ENCODE measurements at places on chromosomes 5 and 9.

GRCh38 chr9:16715404-16715803 is 155.1 kb downstream of the BNC2 start:
- no peak for DNase-seq

GRCh38 chr5:74540622-74541021 is 99.9 kb downstream of the ENC1 start:
- DNase-seq: no peak

GRCh38 chr9:112562235-112562958 is 75.8 kb downstream of the KIAA1958 start:
- no peak for DNase-seq

DNA sequence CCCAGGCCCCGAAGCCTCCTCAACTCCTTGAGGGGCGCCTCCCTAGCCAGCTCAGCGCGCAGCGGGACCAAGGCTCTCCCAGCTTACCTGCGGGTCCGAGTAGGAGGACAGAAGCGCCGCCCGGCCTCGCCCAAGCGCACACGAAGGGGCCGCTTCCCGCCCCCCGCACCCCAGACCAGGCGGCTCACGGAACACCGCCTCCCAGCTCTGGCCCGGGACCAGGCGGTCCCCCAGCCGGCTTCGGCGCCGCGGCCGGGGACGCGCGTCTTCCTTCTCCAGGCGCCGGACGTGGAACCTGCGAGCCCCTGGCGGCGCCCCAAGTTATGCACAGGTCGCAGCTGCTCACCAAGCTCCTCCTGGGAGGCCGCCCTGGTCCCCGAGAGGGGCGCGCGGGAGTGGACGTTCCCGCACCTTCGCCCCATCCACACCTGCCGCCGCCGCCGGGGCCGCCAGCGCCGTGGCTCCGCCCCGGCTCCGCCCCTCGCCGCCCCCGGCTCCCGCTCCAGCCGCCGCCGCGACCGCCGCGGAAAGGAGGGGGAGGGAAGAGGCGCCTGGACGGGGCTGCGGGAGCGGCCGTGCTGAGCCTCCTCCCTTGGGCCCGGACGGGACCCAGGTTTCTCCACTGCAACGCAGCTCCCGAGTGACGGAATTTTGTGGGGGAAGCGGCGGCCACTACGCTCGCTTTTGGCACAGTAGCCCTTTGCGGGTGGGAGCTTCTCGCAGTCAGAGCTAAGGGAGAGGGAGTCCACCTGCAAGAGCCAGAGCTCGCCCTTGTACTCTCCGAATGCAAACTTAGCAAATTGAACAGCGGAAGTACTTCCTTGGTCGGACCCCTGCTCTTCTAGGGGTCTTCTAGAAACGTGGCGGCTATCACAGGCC is 77.5 kb upstream of the IFNE start:
- DNase-seq: peak; percentile 53

DNA sequence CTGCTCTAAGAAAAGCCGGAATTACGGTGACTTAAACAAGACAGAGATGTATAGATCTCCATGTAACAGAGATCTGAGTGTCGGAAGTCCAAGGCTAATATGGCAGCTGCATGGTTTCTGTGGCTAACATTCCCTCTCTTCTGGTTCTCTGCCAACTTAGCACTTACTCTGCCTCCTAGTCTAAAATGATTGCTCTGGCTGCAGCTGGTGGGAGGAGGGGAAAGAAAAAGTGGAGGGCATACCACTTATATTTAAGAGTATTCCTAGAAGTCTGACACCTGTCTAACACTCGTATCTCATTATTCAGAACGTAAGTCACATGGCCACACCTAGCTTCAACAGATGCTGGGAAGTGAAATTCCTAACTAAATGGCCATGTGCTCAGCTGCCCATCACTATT is 551.5 kb upstream of the TLE4 start:
- no peak for DNase-seq

DNA sequence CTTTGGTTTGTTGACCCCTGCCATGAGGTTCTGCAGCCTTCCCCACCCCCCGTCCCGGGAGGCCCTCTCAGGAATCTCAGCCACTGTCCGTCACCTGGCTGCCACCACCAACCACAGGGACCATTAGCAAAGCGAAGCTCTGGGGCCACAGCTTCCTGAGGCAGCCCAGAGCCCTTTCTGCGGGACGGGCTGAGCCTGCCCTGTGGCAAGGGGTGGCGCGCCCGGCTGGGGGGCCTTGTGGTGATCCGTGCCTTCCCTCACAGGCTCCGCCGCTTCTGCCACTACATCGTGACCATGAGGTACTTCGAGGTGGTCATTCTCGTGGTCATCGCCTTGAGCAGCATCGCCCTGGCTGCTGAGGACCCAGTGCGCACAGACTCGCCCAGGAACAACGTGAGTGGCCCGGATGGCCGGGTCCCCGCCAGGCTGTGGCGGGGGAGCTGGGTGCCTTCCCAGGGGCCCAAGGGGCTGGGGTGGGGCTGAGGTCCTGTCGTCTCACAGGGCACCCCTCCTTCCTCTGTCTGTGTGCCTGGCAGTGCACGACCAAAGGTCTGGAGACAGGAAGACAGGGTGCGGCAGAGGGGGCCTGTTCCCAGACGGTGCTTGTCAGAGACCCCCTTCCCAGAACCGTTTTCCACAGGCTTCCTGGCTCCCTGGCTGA is 169.2 kb downstream of the CACNA1B start:
- no peak for DNase-seq

DNA sequence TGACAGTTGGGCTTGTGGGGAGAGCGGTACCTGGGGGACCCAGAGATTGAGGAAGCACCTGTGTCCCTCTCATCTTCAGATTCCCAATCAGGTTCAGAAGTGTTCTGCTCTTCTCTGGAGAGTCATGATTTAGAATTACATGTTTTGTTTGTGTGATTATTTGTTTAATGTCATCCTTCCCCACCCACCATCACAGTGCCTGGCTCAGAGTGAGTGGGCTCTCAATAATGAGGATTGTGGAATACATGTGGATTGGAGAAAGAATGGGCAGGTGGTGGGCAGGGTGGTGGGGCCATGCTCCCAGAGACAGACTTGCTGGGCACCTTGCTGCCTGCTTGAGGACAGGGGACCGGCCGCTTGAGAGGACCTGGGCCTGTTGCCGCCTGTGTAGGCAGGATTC is 88.0 kb downstream of the PPARGC1B start:
- no peak for DNase-seq

- no peak for DNase-seq
Measured at GRCh38 chr9:34049630-34050384, 1.1 kb upstream of the UBAP2 start.

DNA sequence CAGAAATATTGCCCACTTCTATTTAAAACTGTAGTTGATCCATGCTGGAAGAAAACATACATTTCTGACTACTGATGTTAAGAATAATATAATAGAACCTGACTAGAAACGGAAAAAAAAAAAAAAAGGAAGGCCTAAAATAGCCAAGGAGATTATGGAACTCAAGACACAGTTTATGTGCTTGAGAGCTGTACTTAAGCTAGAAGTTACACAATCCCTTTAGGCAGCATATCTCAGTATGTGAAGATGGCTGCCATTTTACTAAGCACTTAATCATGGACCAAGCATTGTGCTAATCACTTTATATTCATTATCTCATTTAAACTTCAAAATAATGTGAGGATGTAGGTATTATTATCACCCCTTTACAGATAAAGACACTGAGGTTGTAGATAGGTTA is 73.0 kb upstream of the NR4A3 start:
- no peak for DNase-seq

DNA sequence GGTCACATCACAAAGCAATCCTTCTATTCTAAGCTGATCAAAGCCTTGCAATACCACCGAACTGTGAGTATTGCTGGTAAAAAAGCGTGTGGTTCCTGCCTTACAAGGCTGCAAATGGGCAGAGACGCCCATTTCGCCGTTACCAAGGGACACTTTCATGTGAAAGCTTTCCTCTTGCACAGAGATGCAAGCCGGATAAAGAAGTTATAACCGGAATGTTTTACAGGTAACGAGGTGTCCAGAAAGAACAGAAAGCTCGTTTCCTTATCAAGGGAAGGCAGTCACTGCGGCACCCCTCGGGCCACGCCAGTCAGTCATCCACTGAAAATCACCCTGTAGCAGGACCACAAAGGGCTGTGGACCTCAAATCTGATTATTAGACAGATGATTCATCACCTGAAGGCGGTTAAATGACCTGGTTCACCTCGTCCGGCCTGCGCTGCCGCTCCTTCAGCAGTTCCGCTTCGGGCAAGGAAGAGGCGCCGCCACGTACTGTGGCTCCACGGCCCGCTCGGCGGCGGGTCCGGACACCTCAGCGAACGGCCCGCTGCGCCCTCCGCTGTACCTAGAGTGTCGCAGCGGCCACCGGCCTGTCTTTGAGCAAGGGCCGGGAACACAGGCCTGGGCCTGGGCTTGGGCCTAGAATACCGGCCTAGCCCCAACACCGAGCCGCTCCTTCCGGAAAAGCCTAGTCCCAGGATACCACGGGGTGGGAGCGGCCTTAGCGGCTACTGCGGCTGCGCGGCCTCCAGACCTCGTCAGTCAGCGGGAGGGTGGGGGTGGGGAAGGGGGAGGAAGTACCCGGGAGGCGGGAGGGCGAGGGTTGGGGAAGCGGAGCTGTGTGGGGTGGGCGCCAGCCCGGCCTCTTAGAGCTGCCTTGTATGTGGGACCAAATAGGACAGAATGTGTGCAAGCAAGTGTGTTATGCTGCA is at the start of gene KLHL9:
Gene KLHL9, minus strand, starts transcription at position 704 of the 932 bp plus-strand sequence. Its CDS starts 545 bp downstream, at position 159.
- DNase-seq: peak; percentile 89

GRCh38 chr5:62737766-62738165 is 159.1 kb downstream of the LRRC70 start:
- DNase-seq: no peak

DNA sequence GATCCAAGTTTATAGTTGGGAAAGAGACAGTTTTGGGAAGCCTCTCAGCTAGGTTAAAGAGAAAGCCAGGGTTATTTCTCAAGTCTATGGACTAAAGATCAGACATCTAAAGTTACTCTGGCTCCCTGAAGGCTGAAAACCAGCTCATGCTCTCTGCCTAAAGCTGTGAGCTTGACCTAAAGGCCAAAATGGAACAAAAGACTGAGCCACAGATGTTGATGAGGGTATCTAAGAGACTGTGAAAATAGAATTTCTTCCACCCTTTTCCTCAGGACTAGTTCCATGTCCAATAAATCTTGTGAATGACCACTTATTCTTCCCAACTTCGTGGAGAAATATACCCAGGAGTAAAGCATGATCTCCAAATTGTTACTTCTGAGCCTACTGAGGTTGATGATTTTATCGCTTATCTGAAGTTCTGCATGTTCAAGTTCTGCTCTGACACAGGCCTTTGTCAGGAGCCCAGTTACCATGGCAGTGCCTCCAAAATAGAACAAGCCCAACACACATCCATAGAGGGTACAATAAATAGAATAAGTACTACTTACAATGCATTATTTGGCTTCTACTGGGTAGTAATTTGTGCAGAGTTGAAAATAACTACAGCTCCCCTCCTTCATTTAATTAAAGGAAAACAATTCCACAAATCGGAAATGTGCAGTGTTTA is 373.6 kb downstream of the NTRK2 start:
- DNase-seq: no peak

GRCh38 chr9:38683336-38683735 is 36.6 kb downstream of the FAM240B start:
- DNase-seq: no peak

DNA sequence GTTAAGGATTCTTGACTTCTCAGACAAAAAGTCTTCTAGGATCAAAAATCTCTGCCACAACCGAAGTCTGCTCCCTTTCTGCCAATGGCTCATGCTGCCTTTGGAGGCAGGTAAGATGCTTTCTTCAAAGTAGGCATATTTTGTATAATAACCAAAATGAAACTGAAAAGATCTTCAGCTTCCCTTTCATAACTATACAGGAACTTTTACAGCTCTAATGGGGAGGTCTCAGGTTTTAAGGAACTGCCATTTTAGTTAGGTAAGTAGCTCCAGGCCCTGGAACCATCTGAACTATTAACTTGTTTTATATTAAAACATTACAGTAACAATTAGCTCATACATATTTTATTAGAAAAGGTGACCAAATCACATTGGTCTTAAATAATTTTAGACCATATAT is 110.9 kb upstream of the FREM1 start:
- no peak for DNase-seq

- no peak for DNase-seq
Measured at GRCh38 chr5:96733771-96734500, 71.8 kb downstream of the CAST start.

DNA sequence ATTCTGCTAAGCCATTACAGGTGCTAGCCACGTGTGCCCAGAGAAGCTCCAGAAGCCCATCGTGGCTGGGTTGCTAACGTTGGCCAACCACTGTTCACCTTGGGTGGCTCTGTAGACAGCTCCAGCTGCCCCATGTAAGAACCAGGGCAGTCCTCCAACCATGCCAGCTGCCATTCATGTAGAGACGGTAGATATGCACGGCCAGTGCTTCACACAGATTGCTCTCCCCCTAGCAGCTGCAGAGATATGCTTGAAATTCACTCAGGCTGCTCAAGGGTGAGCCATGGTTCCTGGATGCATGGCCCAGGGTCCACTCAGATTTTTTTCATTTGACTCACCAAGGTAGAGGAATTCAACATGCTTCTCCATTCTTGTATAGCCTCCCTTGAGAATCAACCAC is 31.0 kb downstream of the GADD45G start:
- no peak for DNase-seq

DNA sequence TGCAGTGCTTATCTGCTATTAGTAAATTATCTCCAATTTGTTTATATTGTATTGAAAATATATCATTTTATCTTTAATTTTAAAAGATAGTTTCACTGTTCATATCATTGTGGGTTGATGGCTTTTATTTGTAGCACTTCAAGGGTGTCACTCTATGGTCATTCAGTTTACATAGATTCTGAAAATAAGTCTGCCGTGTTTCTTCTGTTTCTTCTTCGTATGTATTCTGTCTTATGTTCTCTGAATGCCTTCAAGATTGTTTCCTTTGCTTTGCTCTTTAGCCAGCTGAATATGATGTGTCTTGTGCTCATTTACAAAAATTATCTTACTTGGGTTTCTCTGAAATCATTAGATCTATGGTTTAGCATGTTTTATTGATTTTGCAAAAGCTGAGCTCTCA is 359.9 kb downstream of the CYLC2 start:
- DNase-seq: no peak

DNA sequence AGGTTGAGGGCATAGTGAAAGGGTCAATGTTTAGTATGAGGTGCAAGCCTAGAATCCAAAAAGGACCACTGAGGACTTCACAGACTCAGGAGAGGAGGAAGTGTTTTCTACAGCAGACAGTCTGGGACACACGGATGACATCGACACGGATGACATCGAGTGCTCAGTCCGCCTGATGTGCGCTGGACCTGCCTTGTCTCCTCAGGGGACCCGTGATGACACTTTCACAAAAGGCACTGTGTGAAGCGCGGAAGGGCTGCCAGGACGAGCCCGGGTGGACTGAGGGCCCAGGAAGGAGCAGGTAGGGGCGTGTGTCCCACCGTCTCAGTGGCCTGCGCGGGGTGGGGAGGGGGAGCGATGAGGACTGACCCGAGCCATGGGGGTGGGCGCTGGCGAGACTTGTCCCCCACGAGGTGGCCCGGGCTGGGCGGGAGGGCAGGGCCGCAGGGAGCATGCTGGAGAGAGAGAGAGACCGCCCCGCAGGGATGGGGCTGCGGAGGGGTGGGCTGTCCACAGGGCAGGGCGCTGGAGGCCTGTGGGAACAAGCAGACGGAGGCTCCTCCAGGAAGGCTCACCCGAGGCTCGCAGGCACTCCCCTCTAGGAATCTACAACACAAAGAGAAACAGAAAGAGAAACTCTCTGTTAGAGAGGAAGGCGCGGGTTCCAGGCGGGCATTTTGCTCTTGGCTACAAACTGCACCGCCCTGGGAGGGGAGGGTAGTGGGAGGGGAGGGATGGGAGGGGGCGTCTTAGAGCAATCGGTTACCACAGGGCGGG is 54.9 kb downstream of the USP20 start:
- peak; percentile 77 for DNase-seq
